ENCODE measurements at places on chromosomes 1 and 21.
A peak's percentile ranks its signal among the peaks of the same experiment; 100 is the strongest.

- DNase-seq, result no peak
Observed at GRCh38 chr21:46077674-46078101, 20.2 kb upstream of the COL6A2 start.

GRCh38 chr21:15291621-15292266 is 226.9 kb upstream of the NRIP1 start:
- DNase-seq, result no peak

DNA sequence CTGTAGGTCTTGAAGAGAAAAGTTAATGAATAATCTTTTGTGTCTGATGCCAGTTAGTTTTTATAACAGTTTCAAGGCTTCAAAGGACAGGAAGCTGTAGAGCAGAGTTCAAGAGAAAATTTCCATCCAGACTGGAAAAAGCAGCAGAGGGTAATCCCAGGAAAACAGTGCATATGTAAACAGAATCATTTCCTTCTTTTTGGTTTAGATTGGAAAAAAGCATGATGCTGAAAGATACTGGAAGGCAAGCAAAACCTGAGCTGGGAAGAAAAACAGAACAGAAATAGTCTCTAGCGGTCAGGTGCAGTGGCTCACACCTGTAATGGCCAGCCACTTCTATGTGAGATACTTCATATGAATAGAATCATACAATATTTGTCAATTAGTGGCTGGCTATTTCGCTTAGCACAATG is 71.9 kb downstream of the ZSWIM5 start:
- no peak for DNase-seq

GRCh38 chr1:200240656-200241055 is 169.2 kb downstream of the ZNF281 start:
- DNase-seq, result no peak

GRCh38 chr21:43360441-43361126 is 66.3 kb downstream of the SIK1 start:
- no peak for DNase-seq

DNA sequence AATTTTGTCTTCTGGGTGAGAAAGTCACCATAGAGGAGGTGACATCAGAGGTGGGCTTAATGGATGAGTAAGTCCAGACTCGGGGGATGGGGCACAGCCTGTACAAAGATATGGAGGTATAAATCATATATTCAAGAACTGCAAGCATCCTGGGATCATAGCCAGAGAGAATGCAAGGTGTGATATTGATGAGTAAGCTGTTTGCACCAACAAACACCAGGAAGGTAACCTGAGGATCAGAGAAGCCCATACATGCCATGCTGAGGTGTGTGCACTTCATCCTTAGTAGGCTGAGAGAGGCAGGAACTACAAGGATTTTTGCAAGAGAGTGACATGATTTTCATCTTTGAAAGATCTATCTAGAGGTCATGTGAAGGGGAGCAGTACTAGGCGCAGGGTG is 306.4 kb downstream of the HHAT start:
- DNase-seq, result no peak

GRCh38 chr1:235566084-235566483 is 61.8 kb upstream of the B3GALNT2 start:
- DNase-seq, result no peak

DNA sequence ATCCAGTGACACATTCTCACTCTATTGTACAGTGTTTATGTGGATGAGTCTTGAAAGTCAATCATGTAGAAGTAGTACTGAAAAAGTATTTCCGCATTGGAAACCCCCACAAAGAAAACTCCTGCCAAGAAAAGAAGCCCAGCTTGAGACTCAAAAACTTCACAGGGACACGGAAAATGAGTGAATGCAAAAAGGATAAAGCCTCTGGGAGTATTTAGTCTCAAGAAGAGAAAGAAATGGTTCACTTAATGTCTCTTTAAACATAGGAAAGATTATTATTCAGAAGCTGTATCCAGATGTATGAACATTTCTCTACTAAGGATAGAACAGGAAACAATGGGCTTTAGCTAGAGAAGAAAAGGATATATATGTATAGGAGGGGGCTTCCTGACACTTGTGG is 304.5 kb downstream of the BARHL2 start:
- DNase-seq, result no peak

DNA sequence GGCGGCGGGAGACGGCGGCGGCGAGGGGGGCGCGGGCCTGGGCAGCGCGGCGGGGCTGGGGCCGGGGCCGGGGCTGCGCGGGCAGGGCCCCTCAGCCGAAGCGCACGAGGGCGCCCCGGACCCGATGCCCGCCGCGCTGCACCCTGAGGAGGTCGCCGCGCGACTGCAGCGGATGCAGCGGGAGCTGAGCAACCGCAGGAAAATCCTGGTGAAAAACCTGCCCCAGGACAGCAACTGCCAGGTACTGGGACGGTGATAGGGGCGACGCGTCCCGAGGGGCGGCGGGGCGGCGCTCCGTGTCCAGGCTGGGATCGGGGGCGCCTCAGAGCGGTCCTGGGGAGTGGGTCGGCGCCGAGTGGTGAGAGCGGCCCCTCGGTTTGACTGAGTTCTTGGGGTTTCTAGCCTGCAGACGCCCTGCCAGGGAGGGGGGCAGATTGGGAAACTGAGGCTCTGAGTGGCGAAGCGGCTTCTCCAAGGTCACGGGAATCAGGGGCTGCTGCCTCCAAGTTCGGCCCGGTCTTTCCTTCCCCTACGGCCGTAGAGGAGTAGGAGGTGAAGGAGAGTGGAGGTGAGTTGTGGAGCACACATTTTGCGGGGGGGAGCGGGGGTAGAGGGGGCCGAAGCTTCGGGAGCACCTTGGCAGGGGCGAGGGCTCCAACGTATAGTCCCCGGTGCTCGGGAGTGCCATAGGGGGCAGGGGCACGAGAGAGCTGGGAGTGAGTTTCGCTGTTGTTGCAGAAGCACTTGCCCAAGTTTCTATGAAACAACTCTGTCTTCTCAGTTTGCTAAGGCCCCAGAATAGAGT is 508 bp downstream of the RAVER2 start:
- peak; percentile 73 for DNase-seq

- DNase-seq, result no peak
Observed at GRCh38 chr1:91790392-91790791, 95.6 kb downstream of the TGFBR3 start.

DNA sequence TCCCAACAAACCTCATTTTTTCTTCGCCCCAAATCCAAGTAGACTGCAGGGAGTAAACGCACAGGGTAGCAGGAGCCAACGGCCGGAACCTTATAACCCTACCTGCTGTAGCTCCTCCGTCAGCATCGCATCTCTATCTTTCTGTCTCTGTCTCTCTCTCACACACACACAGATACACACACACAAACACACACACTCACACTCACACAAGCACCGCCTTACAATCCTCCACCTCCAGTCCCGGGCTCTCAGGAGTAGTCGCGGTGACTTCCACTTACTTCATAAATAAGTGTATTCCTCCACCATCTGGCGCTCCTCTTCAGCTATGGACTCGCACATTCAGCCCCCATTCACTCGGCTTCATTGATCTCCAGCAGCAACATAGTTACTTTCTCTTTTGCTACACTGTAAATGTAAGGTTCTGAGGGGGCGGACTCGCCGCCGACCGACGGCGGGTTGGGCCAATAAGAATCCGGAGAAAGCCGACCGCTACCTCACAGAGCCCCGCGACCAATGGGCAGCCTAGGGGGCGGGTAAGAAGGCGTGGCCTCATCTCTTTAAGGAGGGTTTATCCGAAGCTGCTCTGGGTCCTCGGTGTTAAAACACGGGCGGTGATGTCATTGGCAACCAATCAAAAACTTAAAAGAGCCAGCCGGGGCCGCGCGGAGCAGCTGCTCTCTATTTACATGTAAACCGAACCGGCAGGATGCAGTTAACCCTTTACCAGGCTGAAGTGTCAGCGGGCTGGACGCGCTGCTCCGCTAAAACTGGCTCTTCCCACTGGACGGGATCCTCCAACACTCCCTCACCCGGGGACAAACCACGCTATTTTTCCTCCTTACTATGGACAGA is at the start of gene DUSP10:
TSS of gene DUSP10 (minus strand) at position 387 of the 852 bp plus-strand sequence. CDS start 2,345 bp downstream, outside the sequence.
- DNase-seq, result peak; percentile 99

GRCh38 chr1:65949230-65949626 is 156.5 kb downstream of the PDE4B start:
- no peak for DNase-seq

GRCh38 chr21:38688068-38688467 is 117.7 kb upstream of the ETS2 start:
- no peak for DNase-seq

GRCh38 chr1:107480548-107481415 is 339.9 kb downstream of the NTNG1 start:
- peak; percentile 91 for DNase-seq

DNA sequence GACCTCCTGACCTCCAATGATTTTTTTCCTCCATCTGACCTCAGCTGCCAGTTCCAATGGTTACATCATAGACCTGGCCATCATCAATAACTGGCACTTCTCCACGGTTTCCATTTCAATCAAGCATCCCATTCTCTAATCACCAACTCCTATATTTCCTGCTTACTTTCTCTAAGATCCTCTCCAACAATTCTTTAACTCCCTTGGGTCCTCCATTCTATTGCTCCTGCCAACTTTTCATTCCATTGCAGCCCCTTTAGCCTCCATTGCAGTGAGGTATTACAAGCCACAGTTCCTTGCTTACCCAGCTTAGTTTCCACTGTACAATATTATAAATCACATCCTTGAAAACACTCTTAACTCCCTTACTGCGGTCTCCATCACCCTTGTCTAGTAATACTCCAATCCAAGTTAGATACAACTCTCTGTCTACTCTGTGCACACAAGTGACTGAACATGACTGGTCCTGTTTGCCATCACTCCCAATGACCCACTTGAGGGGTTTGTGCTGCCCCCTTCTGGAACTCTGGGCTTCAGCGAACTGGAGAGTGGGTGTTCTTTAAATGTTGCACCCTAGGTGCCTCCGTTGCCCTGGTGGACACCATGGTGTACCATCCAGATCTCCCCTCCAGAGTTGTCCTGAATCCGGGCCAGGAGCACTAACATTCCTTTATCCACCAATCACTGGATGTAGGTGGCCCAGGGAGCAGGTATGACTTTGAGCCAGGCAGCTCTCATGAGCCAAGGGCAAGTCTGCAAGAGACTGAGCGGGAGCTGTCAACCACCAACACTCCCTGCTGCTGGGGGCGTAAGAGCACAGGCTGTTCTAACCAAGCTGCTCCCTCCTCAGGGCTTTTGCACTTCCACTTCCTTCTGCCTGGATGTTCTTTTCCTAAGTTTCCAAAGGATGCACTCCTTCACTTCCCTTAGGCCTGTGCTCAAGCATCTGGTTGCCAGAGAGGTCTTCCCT is 3.7 kb upstream of the FNDC7 start:
- DNase-seq, result no peak

- no peak for DNase-seq
Observed at GRCh38 chr1:11109047-11109760, 9.5 kb upstream of the EXOSC10 start.

- no peak for DNase-seq
Observed at GRCh38 chr1:175812936-175813335, 69.5 kb upstream of the TNR start.

GRCh38 chr1:112011202-112011601 is 21.7 kb upstream of the KCND3 start:
- no peak for DNase-seq

DNA sequence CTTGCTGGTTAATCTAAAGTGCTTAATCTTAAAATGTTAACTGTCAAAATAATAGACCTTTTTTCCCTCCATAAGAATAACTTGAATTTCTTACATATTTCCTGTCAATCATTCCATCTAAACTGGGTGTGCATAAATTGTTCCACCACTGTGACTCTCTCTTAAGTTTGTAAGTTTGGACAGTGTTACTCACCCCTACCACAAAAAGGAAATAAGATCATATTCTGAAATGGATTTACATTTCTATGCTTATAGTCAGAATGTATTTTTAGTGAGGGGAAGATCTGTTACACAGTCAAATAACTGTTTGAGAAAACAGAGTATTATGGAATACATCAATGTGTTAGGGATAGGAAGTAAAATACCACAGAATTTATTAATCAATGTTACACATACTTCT is 109.6 kb upstream of the DPYD start:
- no peak for DNase-seq

- no peak for DNase-seq
Observed at GRCh38 chr1:235776396-235776795, 90.3 kb downstream of the LYST start.

- DNase-seq, result no peak
Observed at GRCh38 chr1:240790856-240791255, 178.9 kb upstream of the GREM2 start.

GRCh38 chr1:208332774-208333126 is 88.6 kb upstream of the PLXNA2 start:
- DNase-seq, result no peak

GRCh38 chr1:244865028-244865371 is 657 bp upstream of the HNRNPU start:
- peak; percentile 34 for DNase-seq

GRCh38 chr21:41802198-41802584 is 35.3 kb upstream of the RIPK4 start:
- no peak for DNase-seq

DNA sequence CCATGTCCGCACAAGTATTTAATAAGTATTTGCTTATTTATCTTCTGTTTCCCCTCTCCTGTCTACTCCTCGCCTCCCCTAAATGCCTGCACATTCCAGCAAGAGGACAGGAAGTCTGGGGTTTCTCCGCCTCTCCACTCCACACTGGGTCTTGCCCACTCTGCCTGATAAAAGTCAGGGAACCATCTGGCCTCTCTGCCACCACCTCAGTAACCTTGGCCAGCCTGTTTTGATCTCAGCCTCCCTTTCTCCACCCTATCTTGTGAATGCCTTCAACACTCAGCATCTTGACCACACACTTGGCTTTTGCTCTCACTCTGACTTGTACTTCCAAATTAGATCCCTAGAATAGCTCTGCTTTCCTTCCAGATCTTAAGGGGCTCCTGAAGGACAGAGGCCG is 165.3 kb upstream of the UBE2U start:
- no peak for DNase-seq

DNA sequence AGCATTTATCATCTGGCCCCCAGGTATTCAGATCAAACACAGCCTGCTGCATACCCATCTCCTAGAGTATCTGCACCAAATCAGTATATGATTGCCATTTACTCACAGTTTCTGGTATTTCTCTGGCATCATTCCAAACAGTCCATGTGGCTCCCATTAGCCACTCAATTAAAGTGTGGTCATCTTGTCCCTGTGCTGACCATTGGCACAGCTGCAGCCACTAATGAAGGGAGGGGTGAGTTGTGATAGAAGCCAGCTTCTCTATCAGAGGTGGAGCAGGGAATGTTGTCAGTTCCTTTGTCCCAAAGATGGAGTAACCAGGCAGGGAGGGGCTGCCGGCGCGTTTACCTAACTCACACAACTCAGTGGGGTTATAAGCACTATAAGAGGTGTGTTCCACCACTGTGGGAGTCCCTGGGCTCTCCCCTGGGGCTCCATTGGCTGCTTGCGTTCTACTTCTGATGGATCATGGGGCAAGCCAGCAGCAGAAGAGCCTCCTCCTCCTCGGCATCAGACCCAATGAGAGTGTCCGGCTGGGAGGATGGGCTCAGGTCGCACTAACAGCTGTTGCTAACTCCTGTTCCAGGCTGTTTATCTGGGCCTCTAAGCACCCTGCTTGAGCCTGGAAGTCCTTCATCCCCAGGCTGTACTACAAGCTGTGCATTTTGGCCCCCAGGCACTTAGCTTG is 108.6 kb downstream of the GDAP2 start:
- no peak for DNase-seq

DNA sequence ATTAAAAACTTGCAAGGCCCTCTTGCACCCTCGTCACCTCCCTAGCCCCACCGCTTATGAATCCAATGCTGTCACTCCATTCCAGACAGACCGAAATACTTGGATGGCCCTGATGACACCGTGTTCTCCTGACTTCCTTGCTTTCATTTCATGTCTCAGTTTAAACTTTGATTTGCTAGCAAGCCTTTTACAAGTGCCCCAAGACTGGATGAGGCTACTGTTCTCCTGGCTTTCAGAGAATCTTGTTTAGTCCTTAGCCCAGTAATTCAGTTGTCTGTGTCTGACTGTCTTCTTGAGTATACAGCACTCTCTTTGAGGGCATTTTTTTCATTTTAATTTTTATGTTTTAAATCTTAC is 824 bp upstream of the IFI44L start:
- DNase-seq, result no peak

All from posterior cingulate gyrus (tissue), 11 donors.